ENCODE measurements at places on chromosomes 5 and 9.

- no peak for DNase-seq
Measured at GRCh38 chr5:67731886-67732285, 483.7 kb upstream of the PIK3R1 start.

- no peak for DNase-seq
Measured at GRCh38 chr9:117076571-117077290, 338.1 kb downstream of the ASTN2 start.

DNA sequence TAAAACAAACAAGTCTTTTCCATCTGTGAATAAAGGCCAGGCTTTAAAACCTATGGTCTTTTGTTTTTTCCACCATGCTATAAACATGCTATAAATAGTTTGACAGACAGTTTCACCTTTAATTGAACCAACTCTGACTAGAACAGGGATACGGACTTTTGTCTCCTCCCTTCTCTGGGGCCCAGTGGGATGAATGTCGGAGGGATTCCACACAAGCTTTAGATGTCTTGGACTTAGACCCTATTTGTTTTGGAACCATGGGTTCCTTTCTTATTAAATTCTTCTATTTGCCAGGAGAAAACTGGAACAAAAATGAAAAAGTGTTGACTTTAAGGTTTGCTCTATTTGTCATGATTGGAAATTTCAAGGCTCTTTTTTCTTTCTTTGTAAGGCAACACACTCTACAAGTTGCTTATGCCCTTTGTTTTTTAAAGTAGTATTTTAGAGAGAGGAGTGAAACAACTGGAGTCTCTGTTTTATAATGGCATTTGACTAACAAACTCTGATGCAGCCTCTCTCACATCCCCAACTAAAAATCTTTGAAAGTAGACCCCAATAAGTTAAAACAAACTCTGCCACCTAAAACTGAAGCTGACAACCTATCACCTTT lies 145.3 kb downstream of the MLLT3 start:
- DNase-seq, result no peak

GRCh38 chr5:8329773-8330172 lies 460.8 kb downstream of the MTRR start:
- DNase-seq, result no peak

GRCh38 chr5:168046163-168046562 lies 245.3 kb upstream of the WWC1 start:
- no peak for DNase-seq

DNA sequence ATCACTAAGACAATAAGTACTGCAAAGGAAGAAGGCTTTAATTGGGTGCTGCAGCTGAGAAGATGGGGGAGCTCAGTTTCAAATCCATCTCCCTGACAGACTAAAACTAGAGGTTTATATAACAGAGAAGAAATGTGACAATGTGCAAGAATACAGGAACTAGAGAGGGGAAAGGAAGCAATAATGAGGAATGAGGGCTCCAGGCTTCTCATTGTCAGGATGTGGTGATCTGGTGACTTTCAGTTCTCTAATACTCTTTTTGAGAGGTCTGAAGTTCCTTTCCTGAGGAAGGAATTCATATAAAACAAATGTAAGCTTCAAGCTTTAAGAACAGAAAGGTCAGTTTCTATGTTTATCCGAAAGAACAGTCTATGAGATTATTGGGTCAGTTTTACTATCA lies 42.5 kb upstream of the SPATA31E1 start:
- no peak for DNase-seq

DNA sequence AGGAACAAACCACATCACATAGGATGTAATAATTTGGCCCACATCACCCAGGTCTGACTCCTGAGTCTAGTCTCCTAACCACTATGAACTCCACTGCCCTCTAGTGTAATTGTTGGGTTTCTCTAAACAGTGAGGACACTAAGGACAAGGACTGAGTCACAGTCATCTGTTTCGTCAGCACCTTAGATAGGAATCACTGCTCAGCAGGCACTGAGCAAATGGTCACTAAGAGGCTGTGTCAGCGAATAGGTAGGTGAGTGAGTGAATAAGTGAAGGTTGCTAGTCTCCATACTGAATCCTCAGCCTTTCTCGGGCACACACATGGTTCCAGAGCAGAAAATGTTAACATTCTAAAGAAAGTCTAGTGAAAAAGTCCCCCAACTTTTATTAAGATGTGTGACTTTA lies 278.6 kb downstream of the SPOCK1 start:
- DNase-seq, result no peak

DNA sequence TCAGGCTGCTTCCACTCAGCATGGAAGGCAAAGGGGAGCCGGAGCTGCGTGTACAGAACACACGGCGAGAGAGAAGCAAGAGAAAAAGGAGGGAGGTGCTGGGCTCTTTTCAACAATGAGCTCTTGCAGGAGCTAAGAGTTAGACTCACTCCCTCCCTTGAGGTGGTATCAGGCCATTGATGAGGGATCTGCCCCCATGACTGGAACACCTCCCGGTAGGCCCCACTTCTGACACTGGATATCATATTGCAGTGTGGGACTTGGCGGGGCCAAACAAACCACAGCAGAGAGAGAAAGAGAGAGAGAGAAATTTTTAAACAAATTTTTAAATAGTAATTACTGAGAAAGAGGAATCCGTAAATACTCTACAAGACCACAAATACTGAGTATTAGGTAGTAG lies 182.2 kb downstream of the TRIO start:
- no peak for DNase-seq

DNA sequence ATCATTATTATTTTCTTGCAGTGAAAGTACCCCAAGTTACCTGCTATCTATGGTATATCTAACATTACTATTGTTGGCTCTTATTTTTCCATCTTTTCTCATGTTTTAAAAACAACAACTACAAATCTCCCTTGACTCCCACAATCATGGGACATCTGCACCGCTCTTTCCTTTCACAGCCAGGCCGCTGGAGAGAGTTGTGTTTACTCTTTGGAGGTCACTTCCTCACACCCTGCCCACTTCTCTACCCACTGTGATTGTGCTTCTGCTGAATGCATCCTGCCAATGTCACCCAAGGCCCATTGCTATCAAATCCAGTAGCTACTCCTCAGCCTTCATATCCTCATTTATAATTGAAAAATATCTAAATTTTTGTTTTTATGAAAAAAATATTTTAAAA lies 29.7 kb downstream of the SLC28A3 start:
- DNase-seq, result no peak
